ENCODE measurements at places on chromosomes 6 and 20. TPM values are rescaled to one million over a fixed set of nuclear protein-coding genes. Genes with fewer than 3 reads are reported as not detected.

The CAGE1 gene
- not detected for total RNA-seq

The RAB44 gene
- 0.03 TPM for total RNA-seq

The PDE10A gene
- 22.6 TPM for total RNA-seq

The EPPIN gene
- total RNA-seq, result not detected

The ADNP gene
- total RNA-seq, result 41.6 TPM

The LBP gene
- total RNA-seq, result 1.4 TPM

The OGFRL1 gene
- total RNA-seq, result 5.4 TPM

The SAPCD1 gene
- 3.1 TPM for total RNA-seq

The MDFI gene
- 1.1 TPM for total RNA-seq

The GSTA3 gene
- total RNA-seq, result not detected

The HUS1B gene
- 0.17 TPM for total RNA-seq

The FERMT1 gene
- total RNA-seq, result 16.5 TPM

The IL22RA2 gene
- not detected for total RNA-seq

The CENPW gene
- total RNA-seq, result 40.0 TPM

The PPIL6 gene
- 3.4 TPM for total RNA-seq

The C6orf15 gene
- total RNA-seq, result not detected

The PTK7 gene
- total RNA-seq, result 3.7 TPM

The MPC1 gene
- 4.2 TPM for total RNA-seq

The ASF1A gene
- total RNA-seq, result 7.9 TPM

The IL17A gene
- total RNA-seq, result not detected

The OR2B2 gene
- total RNA-seq, result not detected

The HLA-DRB1 gene
- not detected for total RNA-seq

The VSTM2L gene
- 27.9 TPM for total RNA-seq
